Fibroblast of skin of abdomen (primary cell): ENCODE measurements at places on chromosomes 5 and 9.

- DNase-seq, result no peak
Measured at GRCh38 chr5:124045412-124045811, 533.4 kb downstream of the CSNK1G3 start.

GRCh38 chr9:117644932-117645636, 59.1 kb upstream of the TLR4 start:
- no peak for DNase-seq

DNA sequence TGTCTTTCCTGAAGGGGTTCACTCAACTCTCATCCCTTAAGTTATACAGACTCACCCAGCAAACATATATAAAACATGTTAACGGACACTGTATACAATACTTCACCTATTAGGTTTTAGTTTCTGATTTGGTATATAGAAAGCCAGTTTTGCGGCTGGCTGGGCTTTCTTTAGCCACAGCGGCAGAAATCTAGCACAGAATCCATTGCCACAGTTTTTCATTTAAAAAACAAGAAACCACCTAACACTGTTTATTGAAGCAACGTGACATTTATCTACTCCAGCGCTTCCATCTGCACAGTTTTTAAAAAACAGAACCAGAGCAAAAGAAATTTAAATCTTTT, 67.3 kb downstream of the SNX30 start:
- DNase-seq, result no peak

DNA sequence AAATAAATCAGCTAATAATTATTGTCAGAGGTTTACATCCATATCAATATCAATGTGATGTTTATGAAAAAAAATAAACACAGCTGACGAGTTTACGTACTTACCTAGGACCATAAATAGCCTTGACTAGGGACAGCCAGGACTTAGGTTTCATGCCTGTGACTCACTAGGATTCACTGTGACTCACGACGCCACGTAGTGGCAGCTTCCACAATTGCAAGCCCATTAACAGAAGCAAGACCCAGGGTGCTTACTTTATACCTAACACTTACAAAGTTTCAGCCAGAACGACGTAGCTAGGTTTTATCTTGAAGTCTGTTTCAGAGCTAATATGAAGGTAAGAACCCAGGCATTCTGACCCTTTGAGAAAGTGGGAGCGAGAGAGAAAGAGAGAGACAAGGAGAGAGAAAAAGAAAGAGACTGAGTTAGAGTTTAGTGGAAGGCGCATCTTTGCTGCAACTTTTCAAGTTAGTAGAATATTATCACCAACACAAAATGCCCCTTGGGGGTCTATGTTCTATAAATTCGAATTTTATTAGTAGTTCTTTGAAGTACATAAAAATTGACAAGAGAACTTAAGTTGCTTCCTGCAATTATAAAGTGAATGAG, 191.2 kb downstream of the GNA14 start:
- peak; percentile 85 for DNase-seq

DNA sequence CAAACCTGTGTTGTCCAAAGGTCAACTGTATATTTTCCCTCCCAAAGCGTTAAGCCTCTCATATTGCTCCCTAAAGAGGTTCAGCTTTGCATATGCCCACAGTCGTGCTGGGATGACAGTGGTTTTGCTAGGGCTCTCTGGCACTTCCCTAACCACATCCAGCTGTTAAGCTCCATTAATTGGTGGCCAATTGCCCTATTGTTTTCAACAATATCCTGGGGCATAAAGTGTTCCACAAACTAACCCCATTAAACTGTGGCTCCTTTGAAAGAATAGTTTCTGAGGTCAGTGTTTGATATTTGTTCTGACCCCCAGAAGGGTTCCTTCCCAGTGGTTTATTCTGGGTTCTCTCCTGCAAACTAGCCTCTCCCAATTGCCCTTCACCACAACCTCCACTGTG, 194.5 kb downstream of the HSD17B3 start:
- no peak for DNase-seq

DNA sequence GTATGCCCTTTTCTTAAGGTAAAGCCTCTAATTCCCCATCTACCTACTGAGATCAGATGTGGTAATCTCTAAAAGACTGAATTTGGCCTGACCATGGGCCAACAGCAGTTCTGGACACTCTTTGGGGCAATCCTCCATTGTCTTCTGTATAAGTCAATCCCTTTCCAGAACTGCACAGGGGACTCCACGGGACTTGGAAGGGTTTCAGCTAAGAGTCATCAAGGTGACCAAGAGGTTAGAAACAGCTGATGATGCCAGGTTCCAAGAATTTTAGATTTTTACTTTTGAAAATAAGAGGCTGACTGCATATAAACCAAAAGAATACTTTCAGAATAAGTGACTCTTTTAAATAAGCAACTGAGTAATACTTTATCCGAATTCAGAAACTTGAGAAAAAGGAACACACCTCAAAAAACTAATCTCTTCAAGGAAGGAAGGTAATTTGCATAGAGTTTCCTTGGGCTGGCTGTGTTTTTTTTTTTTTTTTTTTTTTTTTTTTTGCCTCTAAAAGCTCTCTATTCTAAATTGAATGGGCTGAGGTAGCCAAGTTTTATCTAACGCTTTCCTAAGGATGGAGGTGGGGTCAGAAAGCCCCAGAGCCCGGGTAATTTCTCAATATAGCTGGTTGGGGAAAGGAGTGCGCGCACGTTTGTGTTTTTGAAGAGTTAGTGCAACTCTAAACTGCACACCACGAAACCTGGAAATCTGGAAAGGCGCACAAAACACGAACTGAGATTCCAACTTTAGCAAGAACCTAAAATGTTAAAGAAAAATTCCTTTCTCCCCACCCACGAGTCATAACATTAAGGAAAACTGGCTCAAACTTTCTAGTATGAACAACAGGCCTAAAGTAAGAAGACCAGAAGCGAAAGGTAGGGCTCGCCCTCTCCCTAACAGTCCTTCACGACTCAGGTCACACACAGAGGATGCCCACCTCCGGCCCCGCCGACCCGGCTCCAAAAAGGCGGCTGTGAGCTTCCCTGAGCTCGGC, 1.3 kb downstream of the VCP start:
- DNase-seq, result no peak

- no peak for DNase-seq
Measured at GRCh38 chr9:31582071-31582470, 802.4 kb upstream of the ACO1 start.

GRCh38 chr5:135241536-135241935, 157.5 kb downstream of the MACROH2A1 start:
- no peak for DNase-seq

- no peak for DNase-seq
Measured at GRCh38 chr5:79923431-79923830, 67.6 kb downstream of the MTX3 start.

GRCh38 chr9:15246708-15247107, 60.3 kb downstream of the TTC39B start:
- no peak for DNase-seq

DNA sequence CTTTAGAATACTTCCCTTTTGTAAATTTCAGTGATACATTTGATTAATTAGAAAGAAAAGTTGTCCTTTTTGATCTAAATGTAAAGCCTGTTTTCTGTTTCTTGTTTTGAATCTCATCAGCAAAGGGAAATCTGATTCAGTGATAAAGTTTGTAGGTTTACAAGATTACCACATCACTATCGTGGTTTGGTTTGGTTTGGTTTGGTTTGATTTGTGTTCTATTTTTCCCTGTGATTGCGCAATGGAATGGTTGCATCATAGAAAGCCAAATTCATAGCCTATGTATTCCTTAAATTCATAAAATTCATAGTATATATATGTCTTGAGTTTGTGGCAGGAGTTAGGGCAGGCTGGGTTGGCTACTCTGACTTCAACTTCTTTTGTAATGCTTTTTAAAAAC, 15.2 kb downstream of the SRFBP1 start:
- DNase-seq, result peak; percentile 73

- DNase-seq, result peak; percentile 40
Measured at GRCh38 chr9:95189251-95190098, 128.0 kb downstream of the FANCC start.

DNA sequence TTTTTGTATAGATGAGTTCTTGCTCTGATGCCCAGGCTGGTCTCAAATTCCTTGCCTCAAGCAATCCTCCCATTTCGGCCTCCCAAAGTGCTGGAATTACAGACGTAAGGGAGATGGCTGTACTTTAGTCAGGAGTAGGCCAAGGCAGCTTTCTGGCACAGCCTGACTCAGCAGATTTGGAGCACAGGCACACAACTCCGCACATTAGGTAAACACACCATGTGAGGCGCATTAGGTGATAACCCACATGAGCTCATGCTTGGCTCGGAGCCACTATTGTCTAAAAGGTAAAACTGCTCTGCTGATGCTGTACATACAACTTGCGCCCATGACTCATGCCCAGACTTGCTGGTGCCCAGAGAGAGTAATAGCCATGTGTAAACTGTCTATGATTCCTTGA, 1157.9 kb downstream of the TAF11L14 start:
- no peak for DNase-seq

- no peak for DNase-seq
Measured at GRCh38 chr9:35793461-35793860, 2.1 kb downstream of the NPR2 start.

- no peak for DNase-seq
Measured at GRCh38 chr9:132516301-132516700, 66.1 kb upstream of the BARHL1 start.

- DNase-seq, result no peak
Measured at GRCh38 chr9:24071091-24071490, 245.1 kb upstream of the ELAVL2 start.

- DNase-seq, result no peak
Measured at GRCh38 chr5:145162626-145163025, 672.5 kb downstream of the PRELID2 start.

DNA sequence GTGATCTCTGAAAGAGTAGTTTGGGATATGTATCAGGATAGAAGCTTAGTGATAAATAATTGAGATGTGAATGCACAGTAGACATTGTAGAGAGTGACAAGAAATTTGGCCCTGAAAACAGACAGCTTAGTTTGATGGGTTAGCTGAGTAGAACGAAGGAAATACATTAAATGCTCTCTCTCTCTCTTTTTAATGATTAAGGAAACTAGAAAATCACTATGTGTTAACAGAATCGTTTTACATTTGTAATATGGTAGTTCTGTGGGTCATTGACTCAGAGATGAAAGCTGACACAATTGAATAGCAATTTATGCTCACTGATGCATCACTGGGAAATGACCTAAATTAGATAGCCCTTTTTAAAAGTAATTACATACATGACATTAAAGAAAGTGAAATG, 739.8 kb upstream of the PTPRD start:
- DNase-seq, result no peak

DNA sequence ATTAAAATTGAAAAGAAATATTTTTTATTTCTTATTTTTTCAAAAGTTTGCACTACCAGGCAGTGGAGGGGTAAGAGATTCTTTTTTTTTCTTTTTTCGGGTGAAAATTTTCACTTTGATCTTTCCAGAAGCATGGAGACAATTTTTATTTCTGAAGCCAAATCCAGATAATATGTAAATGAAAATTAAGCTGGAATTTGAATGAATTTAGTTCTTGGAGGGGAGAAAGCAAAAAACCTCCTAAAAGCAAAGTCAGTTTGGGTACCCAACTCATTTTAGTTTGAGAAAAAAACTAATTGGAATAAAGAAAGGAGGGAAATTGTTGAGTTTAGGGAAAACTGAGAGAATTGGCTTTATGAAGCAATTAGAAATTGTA, 872 bp downstream of the ZNF618 start:
- DNase-seq, result no peak

GRCh38 chr5:97528941-97529340, 345.9 kb upstream of the RIOK2 start:
- peak; percentile 76 for DNase-seq

- no peak for DNase-seq
Measured at GRCh38 chr5:50553560-50553984, 112.5 kb upstream of the EMB start.

GRCh38 chr5:151492729-151493128, 45.3 kb downstream of the SLC36A1 start:
- DNase-seq, result peak; percentile 69

DNA sequence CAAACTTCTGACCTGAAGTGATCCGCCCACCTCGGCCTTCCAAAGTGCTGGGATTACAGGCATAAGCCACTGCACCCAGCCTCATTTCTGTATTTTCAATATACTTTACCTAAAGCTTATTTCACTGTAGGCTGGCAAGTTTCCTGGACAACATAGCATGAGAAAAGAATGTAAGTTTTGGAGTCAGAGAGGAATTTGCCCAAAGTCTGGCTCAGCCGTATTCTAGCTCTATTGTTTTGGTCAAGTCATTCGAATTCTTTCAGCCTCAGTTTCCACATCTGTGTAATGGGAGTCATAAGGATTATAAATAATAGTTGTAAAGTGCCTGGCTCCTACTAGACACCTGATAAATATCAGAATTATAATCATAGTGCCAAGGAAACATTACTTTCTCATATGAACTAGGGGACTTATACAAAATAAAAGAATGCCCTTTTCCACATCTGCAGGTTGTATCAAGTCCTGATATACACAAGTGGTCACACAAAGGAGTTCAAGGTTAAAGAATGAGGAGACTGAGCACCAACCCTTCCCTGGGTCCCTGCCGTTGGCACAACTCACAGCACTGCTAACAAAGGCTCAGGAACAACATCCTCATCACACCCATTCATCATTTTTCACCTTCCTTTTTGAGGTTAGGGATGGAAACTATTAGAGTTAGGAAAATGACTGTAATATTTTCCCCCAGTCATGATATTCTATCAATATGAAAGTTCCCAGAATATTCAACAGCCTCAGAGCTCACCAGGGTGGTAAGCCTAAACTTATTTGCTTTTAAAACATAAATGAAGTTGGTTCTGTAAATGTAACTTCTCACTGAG, 34.6 kb upstream of the RAI14 start:
- DNase-seq, result peak; percentile 81

DNA sequence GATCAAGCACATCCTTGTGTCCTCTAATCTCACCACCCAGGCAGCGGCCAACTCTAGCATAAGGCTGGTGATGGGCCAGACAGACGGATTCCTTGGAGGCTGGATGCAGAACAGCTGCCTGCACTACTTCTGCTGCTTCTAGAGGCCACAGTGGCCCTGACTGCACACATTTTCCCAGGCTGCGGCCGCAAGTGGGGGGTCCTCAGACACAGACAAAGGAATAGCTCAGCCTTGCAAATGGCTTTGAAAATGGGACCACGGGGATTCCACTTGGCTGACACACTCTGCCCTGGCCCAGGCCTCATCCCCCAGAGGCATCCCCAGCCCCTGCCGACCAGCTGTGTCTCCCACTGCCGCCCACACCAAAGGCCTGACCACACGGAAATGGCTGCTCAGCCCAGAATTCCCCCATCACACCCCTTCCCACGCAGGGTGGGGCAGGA, 540.8 kb downstream of the BNC2 start:
- DNase-seq, result peak; percentile 85

- DNase-seq, result no peak
Measured at GRCh38 chr9:91623004-91623403, 199.4 kb upstream of the NFIL3 start.

- peak; percentile 68 for DNase-seq
Measured at GRCh38 chr5:82365744-82366228, 87.6 kb upstream of the RPS23 start.

DNA sequence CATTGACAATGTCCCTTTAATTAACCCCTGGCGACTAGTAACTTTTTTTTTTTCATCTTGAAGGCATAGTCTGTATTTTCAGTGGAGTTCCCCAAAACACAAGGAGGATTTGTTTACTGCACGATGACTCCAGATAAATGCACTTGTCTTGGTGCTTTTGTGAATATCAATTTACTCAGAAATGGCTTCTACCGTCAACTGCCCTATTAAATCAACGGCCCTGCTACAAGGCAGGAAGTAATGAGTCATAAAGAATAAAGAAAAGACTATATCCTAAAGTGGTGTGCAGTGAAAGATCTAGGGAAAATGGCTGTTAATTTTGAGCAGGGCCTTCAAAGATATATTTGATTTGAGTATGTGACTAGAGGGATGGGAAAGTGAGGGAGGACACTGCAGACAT, 388.3 kb upstream of the CHD1 start:
- DNase-seq, result no peak

- DNase-seq, result no peak
Measured at GRCh38 chr9:8534828-8535227, 735.2 kb upstream of the DMAC1 start.
